Jurkat, Clone E6-1 (cell line): ENCODE measurements at places on chromosomes 16 and 17.
A peak's percentile ranks its signal among the peaks of the same experiment; 100 is the strongest.

DNA sequence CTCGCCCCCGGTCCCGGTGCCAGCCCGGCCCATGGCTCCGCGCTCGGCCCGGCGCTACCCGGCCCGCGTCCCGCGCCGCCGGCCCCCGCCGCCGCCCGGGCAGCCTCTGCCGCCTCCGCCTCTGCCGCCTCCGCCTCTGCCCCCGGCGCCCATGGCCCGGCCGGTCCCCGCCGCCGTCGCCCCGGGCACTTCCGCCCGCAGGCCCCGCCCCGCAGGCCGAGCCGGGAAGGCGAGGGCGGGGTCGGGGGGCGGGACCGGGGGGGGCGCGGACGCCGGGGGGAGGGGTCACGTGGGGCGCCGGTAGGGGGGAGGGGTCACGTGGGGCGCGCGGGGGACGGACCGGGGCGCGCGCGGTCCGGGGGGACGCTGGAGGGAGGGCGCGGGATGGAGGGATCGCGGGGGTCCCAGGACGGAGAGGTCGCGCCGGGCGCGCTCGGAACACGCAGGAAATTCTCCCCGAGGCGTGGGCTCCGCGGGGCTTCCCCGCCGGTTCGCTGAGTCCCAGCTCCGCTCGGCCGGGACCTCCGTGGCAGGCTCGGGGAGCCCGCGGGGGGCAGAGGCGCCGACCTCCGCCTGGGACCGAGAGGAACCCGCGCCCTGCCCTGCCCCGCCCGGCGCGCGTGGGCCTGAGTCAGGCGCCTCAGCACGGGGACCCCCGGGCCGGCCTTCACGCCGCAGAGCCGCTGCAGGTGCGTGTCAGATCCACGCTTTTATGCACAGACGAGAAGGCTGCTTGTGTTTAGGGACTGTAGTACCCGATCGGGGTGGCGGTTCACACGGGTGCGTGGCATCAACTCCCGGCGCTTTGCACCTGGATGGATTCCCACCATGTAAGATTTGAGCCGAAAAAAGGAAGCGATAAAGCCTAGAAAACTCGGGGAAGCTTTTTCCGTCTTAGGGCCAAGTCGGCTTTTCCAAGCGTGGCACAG lies at the start of gene PGAP6:
Gene PGAP6, minus strand, starts transcription at position 190 of the 929 bp plus-strand sequence. Its CDS starts 157 bp downstream, at position 33.
- DNase-seq: no peak

- peak; percentile 73 for DNase-seq
These were observed 92.8 kb downstream of the IRX3 start for GRCh38 chr16:54193665-54194333.

GRCh38 chr16:81493755-81494433 lies 49.3 kb downstream of the CMIP start:
- DNase-seq: no peak

DNA sequence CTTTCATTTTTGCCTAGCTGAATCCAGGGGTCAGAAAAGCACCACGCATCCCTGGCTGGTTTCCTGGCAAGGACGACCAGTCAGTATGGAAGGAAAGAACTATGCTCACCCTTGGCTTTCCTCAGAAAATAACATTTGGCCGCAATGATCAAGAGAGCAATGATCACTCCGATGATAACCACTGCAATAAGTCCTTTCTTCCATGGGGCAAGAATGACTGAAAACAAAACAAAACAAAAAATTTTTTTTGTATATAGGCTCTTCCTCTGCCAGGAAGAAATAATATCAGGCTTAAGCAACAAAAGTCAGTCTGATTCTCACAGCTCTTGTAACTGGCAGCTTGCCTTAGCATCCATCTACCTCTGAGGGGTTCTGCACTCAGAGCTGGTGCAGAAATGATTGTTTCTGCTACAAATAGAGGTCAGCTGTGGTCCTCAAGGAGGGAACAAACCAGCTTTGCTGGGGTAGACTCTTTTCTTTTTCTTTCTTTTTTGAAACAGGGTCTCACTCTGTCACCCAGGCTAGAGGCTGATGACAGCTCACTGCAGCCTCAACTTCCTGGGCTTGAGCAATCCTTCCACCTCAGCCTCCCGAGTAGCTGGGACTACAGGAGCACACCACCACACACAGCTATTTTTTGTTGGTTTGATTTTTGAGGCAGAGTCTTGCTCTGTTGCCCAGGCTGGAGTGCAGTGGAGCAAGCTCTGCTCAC lies 35.7 kb downstream of the PECAM1 start:
- DNase-seq: no peak

DNA sequence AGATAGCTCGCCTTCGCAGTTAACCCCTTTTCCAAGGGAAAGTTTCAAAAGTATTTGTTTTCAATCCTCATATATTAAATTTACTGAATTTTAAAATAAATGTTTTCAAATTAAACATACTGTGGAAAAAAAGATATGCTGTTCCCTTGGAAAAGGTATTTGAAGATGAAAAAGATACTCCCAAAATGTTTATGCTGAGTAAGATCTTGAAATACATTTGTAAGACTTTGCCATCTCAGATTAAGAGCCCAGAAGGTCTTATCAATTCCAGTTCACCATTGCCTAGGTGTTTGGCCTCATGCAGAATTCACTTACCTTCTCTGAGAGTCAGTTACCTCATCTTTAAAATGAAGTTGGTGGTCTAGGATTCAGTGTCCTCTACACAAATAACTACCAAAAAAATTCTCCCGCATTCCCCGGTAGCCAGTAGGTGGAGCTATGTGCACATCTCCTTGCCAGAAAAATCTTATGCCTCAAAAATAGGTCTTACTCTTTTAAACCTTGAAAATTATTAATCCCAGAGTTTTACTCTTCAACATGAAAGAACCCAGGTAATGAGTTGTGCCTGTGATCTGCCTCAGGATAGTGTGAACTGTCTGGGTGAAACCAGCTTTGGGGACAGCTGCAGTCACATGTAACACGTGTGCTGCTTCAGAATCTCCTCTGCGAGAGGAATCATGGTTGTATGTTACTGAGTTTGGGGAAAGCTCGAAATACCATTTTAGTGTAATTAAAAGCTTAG lies 178.3 kb downstream of the MRTFB start:
- peak; percentile 45 for DNase-seq

- no peak for DNase-seq
These were observed 185.2 kb downstream of the CPPED1 start for GRCh38 chr16:12618515-12618914.

- DNase-seq: no peak
These were observed 4.3 kb upstream of the MBTPS1 start for GRCh38 chr16:84121007-84121406.

DNA sequence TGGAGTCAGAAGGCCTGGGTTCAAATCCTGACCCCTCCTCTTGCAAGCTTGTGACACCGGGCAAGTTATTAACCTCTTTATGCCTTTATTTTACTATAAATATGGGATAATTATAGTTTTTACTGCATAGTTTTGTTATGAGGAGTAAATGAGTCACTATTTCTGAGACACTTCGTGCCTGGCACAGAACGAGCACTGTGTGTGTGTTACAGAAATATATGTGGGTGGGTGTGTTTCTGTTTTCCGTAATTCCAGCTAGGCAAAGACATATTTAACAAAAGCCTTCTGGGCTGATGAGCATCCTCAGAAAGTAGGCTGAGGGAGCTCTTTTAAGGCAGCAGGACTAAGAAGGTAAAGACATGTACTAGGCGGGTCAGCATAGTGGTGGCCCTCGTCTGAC lies 417.9 kb downstream of the MAF start:
- no peak for DNase-seq

DNA sequence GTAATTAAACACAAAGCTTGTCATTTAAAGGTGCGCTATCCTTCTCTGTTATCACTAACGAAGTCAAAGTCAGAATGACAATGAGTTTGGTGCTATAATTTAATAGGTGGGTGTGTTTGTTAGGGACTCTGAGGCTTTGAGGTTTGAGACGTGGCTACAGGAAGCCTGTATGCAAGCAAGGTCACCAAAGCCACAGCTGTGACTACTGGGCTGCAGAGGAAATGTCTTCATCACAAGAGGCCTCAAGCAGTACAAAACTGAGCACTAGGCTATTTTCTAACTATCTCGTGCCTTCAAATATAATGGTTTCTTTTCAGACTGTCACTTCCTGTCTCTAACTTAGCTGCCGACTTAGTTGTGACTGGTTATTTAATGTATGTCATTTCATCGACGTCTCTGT lies 141.2 kb downstream of the AATF start:
- DNase-seq: peak; percentile 62

DNA sequence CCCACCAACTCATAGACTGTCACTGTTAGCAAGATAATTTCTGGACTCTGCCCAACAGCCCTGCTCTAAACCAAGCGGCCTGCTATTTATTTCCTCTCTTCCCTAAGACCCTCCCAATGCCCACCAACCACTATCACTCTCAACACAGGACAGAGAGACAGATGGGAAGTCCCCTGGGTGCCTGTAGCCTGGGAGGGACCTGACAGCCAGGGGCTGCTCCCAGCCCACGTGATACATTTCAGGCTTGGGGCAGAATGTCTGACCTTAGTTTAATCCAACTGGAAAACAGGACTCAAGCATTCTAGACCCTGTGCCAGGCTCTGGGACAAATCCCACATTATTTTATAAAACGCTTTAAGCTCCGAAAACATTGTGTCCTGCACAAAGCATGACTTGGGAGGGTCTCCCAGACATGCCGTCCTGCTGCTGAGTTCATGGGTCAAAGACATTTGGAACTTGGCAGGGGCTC lies 23.6 kb downstream of the XYLT1 start:
- DNase-seq: no peak

DNA sequence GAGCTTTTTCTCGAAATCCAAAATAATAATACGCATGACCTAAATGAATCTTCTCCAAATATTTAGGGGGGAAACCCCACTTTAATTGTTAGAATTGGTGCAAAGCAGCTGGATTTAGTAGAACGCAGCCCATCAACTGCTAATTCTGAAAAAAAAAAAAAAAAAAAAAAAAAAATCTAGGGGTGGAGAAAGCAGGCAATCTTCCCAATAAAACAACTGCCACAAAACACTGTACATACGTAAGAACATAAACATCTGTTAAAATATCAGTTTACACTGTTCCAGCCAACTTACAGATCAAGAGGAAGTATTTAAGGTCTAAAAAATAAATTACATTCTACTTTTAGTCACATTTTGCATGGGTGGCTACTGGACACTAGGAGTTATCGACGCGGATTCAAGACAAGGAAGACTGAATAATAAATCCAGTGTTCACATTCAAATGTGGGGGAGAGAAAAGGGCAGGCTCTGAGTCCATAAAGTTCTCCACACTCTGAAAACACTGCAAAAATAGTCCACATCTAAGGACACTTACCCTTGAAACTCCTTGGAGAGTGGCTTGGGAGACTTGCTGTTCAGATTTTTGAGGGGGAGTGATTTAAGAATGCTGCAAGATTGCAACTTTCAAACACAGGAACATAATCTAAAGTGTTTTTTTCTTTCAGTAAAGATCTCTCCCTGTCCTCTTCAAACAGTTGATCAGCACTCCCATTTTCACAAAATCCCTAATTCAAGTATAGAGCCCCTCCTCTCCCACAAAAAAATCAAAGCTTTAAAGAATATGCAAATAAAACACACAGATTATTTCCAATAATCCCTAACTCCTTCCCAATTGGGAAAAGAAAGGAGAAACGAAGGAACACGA lies 1.3 kb downstream of the APPBP2 start:
- DNase-seq: no peak

- peak; percentile 38 for DNase-seq
These were observed 934 bp downstream of the MAFG start for GRCh38 chr17:81926451-81927151.

DNA sequence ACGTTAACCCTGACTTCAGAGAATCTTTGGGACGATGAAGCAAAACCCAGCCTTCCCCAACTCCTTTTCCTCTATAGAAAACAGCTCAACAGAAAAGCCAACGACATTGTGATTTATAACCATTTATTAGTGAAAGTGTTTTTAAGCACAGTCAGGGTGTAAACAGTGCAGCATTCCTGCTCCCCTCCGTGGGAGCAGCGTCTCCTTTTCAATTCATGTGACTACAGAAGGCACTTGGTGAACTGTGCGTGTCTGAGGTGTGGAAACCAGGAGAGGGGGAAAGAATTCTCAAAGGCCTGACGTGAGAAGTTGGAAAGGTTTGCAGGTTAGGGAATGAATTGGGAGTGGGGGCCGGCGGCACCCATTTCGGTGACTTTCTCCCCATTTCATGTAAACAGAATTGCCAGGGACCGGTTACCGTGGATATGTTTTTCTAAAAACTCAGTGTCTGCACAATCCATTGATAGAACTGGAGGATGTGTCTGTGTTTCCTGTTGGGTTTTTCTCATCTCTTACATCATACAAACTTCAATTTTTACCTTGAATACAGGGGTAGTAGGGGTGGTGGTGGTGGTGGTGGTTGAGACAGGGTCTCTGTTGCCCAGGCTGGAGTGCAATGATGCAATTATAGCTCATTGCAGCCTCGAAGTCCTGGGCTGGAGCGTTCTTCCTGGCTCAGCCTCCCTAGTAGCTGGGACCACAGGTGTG lies 53.1 kb downstream of the NDE1 start:
- no peak for DNase-seq

DNA sequence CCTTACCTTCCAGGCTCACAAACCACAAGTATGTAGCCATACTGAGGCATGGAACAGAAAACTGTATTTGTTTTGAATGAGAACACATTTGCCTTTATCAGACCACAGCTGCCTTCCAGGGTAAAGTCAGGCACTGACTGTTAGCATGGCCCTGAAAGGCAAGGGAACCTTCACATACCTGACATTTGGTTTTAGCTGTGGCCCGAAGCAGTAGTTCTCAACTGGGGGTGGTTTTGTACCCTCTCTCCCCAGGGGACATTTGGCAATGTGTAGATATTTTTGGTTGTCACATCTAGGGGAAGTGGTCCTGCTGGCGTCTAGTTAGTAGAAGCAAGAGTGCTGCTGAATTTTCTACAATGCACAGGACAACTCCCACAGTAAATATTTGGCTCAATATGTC lies 9.2 kb downstream of the HERPUD1 start:
- no peak for DNase-seq

DNA sequence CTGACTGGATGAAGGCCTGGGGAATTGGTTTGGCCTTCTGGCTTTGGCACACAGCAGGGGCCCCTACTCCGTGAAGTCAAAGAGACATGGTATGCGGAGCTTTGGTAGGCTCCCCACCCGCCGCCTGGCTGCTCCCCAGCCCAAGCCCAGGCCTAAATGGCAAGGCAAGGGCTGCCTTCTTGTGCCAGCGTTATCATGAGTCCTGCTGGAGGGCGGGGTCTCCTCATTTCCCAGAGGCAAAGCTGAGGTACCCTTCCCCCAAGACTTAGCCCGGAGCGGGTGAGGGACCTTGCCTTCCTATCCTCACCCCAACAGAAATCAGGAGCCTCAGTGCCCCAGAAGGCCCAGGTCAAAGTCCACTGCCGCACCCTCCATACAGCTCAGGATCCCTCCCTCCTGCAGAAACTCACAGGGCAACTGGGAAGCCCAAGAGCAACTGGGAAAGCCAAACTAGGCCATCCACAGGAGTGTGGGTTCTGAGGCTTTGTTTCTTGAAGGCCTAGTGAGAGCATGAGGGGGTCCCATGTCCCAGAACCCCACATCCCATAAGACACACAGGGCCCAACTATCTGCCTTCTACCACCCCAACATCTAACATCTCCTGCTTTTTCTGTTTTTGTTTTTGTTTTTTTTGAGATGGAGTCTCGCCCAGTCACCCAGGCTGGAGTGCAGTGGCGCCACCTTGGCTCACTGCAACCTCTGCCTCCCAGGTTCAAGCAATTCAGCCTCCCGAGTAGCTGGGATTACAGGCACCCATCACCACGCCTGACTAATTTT lies 9.3 kb downstream of the PGAP3 start:
- DNase-seq: no peak

DNA sequence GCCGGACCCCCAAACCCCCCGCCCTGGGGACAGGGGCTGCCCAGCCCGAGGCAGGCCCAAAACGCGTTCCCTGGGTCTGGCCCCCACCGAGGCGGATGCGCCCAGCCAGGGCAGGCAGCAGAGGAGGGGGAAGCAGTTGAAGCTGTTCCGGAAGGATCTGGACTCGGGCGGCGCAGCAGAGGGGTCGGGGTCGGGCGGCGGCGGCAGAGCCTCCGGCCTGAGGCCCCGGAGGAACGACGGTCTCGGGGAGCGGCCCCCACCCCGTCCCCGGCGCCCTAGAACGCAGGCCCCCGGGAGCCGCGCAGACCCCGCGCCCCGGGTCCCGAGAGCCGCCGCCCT lies 22.9 kb upstream of the ZFPM1 start:
- DNase-seq: no peak
